ENCODE measurements at places on chromosomes 11 and 22.
A peak's percentile ranks its signal among the peaks of the same experiment; 100 is the strongest.

- peak overlapping the region; percentile 95 for H3K27ac ChIP-seq
- no peak for DNase-seq
- H3K4me1 ChIP-seq: peaks cover 11% of the 10 kb centered on the region
- H3K4me3 ChIP-seq: peak overlapping the region; percentile 95
These were observed 795 bp downstream of the ZBTB3 start for GRCh38 chr11:62752994-62753735.

GRCh38 chr11:11973361-11973800 lies 35.0 kb downstream of the DKK3 start:
- peaks cover 10% of the 10 kb centered on the region for H3K27me3 ChIP-seq
- no peak overlapping the region for H3K4me3 ChIP-seq
- no peaks in the 10 kb centered on the region for H3K36me3 ChIP-seq
- peaks cover 4% of the 10 kb centered on the region for H3K4me1 ChIP-seq
- no peak overlapping the region for H3K27ac ChIP-seq

DNA sequence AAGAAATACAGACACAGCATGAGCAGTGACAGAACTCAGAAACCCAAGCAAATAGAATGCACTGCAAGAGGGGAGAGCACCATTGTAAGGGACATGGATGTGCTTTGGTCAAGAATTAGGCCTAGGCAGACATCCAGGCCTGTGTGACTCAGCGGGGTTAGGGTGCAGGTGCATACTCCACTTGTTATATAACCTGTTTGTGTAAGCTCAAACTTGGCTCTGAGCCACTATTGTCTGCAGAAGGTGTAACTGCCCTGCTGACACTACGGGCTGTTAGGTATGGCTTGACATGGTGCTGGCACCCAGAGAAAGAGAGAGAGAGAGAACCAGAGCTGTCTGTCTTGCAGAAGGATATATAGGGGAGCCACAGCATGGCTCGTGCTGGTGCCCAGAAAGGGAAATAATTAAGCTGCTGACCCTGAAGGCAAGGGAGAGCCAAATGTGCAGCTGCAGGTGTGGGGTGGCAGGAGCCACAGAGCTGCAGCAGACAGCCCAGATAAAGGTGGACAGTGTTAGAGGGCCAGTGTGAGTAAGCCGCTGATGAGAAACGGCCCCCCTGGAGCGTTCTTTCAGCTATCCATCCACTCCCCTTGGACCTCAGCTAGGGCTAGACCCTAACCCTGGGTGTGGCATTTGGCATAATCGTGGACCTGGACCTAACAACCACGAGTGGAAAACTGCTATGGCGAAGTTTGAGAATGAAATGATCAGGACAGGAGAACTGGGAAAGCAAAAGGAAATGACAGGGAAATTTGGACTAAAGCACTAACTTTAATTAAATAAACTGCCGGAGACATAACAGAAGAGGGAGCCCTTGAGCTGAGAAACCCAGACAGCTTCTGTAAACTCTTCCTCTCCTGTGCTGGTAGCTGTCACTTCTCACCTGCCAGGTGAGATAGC lies 253.0 kb upstream of the CCDC179 start:
- DNase-seq: no peak
- H3K27ac ChIP-seq: no peak overlapping the region
- no peaks in the 10 kb centered on the region for H3K27me3 ChIP-seq
- no peaks in the 10 kb centered on the region for H3K4me1 ChIP-seq

DNA sequence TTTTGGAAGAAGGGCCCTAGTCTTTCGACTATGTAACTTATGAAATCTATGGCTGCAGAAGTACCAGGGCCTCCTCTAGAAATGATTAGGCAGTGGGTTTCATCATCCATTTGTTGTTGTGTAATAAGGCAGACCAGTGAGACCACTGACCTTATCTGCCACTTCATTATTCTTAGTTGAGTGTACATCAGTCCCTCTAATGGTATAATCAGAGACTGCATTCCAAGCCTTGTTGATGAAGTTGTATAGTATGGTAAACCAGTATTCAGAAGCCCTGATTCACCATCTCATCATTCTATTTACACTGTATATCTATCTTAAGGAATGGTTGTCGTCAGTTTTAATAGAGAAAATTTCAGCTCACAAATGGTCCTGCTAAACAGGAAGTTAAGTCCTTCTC lies 32.2 kb upstream of the GRIA4 start:
- no peak overlapping the region for H3K27ac ChIP-seq
- H3K36me3 ChIP-seq: no peaks in the 10 kb centered on the region
- H3K4me3 ChIP-seq: no peak overlapping the region
- no peaks in the 10 kb centered on the region for H3K4me1 ChIP-seq
- no peaks in the 10 kb centered on the region for H3K27me3 ChIP-seq

GRCh38 chr11:114167771-114168448 lies 108.4 kb downstream of the ZBTB16 start:
- H3K4me3 ChIP-seq: peak overlapping the region; percentile 72
- no peaks in the 10 kb centered on the region for H3K27me3 ChIP-seq
- peaks cover 6% of the 10 kb centered on the region for H3K36me3 ChIP-seq
- DNase-seq: no peak

DNA sequence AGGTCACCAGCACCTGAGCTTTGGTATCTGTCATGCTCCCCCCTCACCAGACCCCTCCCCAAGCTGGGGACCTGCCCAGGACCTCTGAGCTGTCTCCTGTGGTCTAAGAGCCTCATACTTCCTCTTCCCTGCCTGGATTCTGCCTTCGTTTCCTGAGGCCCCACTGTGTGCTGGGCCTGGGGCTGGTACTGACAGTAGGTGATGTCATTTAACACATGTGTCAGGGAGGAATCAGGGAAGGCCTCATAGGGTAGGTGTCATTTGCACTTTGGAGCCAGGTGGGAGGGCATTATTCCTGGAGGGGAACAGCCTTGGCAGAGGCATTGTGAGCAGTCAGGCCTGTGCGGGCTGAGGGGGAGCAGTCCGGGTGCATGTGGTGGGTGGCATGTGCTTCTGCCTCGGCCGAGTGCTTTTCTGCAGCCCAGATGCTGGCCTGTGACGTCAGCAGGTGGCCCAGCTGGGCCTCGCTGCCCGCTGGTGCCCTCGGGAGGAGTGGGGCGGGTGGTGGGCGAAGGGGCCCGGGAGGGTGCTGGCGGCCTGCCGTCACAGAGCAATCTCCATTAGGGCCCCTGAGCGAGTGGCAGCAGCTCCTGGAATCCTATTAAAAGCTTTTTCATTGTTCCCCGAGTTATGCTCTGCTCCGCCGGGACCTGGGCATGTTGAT lies 9.1 kb downstream of the FLRT1 start:
- no peak overlapping the region for H3K4me3 ChIP-seq
- no peaks in the 10 kb centered on the region for H3K4me1 ChIP-seq
- H3K27me3 ChIP-seq: no peaks in the 10 kb centered on the region

DNA sequence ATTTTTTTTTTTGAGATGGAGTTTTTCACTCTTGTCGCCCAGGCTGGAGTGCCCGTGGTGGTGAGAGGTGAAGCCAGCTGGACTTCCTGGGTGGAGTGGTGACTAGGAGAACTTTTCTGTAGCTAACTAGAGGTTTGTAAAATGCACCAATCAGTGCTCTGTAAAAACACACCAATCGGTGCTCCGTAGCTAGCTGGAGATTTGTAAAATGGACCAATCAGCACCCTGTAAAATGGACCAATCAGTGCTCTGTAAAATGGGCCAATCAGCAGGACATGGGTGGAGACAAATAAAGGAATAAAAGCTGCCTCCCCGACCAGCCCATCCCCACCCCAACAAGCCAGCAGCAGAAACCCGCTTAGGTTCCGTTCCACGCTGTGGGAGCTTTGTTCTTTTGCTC lies 4.4 kb upstream of the RAPSN start:
- peaks cover 4% of the 10 kb centered on the region for H3K4me1 ChIP-seq
- no peaks in the 10 kb centered on the region for H3K36me3 ChIP-seq
- no peak for DNase-seq
- H3K27ac ChIP-seq: no peak overlapping the region
- H3K27me3 ChIP-seq: no peaks in the 10 kb centered on the region

DNA sequence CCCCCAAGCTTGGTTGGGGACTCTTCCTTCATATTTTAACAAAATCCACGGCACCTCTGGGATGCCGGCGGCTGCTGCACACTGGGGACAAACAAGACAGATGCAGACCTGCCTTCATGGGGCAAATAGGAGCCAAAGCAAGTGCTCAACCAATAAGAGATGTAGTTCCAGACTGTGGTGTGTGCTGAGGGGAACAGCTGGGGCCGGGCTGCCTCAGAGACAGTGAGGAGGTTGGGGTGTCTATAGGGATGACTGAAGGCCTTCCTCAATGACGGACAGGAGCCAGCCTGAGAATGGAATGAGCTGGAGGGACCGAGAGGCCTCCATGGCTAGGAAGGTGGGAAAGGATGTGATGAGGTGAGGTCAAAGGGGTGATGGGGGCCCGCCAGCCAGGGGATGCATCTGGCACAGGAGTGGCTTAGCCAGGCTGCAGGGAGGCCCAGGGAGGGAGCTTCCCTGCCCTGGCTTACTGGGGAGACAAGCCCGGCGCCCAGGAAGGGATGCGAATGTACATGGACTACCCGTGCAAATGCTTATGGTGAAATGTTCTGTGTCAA lies 10.3 kb upstream of the CTSD start:
- H3K4me3 ChIP-seq: no peak overlapping the region
- no peak for DNase-seq
- H3K36me3 ChIP-seq: no peaks in the 10 kb centered on the region
- peaks cover 20% of the 10 kb centered on the region for H3K4me1 ChIP-seq
- H3K27me3 ChIP-seq: no peaks in the 10 kb centered on the region

DNA sequence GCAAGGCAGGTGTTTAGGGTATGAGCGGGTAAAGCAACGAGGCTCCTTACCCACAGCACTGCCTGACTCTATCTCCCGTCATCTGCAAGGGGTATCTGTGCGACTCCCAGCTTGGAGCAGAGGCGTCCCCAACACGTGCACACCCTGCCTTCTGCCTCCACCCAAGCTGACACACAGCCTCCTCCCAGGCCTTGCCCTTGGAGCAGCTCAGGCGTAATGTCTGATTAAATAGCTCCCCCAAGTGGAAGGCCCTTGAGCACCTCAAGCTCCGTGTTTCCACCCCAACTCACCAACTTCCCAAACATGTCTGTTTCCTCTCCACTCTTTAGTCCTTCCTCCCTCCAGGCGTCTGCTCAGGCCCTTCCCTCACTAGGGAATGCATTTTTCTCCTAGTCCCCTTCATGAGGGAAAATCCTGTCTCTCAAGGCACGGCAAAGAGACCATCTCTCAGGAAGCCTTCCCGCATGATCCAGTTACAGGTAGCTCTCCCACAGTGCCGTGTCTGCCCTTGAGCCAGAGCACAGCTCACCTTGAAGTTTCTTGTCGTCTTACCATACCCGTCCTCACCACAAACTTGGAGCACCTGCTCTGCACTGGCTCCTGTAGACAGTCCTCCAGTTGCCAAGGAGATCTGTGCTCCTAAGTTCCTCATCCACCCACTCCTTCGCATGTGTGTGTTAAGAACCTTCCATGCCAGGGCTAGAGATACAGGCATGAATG lies 15.8 kb downstream of the CYB5R2 start:
- H3K36me3 ChIP-seq: no peaks in the 10 kb centered on the region
- no peaks in the 10 kb centered on the region for H3K27me3 ChIP-seq
- H3K4me1 ChIP-seq: no peaks in the 10 kb centered on the region

- no peaks in the 10 kb centered on the region for H3K36me3 ChIP-seq
- no peak overlapping the region for H3K4me3 ChIP-seq
- H3K27me3 ChIP-seq: peaks cover 6% of the 10 kb centered on the region
- no peak overlapping the region for H3K27ac ChIP-seq
These were observed 24.8 kb downstream of the AMOTL1 start for GRCh38 chr11:94793002-94793401.

GRCh38 chr22:27998511-27999410 lies 79.7 kb upstream of the PITPNB start:
- H3K27me3 ChIP-seq: no peaks in the 10 kb centered on the region
- no peak overlapping the region for H3K27ac ChIP-seq
- no peaks in the 10 kb centered on the region for H3K36me3 ChIP-seq
- no peak overlapping the region for H3K4me3 ChIP-seq
- DNase-seq: no peak

- no peaks in the 10 kb centered on the region for H3K4me1 ChIP-seq
- no peaks in the 10 kb centered on the region for H3K27me3 ChIP-seq
- no peak overlapping the region for H3K27ac ChIP-seq
- no peak for DNase-seq
These were observed 37.5 kb downstream of the PPARA start for GRCh38 chr22:46187862-46188261.

DNA sequence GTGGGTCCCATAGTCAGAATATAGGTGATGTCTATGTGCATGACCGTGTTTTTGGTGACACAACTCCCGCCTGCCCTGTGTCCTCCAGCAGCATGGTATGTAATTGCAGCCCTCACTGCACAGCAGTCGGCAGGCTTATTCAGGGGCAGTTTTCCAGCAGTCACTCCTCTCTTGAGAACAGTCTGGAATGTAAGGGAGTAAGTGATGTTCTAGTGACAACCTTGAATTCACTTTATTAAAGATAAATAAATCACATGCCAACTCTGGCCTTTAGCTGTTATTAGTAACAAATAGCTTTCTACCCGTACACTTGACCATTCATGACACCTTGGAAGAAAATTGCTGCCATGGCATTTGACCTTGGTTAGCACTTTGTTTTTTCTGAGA lies 27.9 kb downstream of the ZNRF3 start:
- no peaks in the 10 kb centered on the region for H3K36me3 ChIP-seq
- no peak overlapping the region for H3K27ac ChIP-seq
- no peak for DNase-seq

GRCh38 chr22:46626911-46627805 lies 7.0 kb downstream of the GRAMD4 start:
- DNase-seq: no peak
- peaks cover 3% of the 10 kb centered on the region for H3K36me3 ChIP-seq
- H3K27me3 ChIP-seq: no peaks in the 10 kb centered on the region
- H3K4me3 ChIP-seq: no peak overlapping the region
- H3K4me1 ChIP-seq: no peaks in the 10 kb centered on the region

DNA sequence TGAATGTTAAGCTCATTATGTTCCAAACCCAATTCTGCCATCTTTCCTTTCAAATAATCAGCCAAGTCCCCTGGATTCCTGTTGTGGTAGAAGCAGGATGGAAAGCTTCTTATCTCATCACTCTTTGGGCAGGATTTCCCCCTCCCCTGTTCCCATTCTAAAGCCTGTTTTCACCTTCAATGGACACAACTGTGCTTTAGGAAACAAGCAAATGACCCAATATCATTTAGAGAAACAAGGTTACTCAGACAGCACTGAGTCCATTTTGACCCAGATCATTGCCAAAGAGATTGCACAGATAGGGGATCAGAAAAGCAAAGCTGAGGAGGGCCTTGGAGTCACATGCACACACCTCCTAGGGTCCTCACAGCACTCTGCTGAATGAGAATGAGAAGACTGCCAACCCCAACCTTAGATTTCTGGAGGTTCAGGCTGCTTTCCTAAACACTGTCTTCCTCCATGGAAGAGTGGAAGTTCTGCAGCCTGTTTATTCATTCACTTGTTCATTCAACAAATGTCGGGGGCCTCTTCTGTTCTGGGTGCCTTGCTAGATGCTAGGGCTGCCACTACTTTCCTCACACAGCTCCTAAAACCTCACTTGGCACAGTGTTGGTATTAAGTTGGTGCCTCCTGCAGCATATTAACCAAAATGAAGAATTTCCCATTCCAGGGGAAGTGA lies 95.3 kb downstream of the ME3 start:
- H3K36me3 ChIP-seq: no peaks in the 10 kb centered on the region
- no peak for DNase-seq
- no peak overlapping the region for H3K4me3 ChIP-seq
- H3K27ac ChIP-seq: no peak overlapping the region
- peaks cover 5% of the 10 kb centered on the region for H3K27me3 ChIP-seq
- H3K4me1 ChIP-seq: no peaks in the 10 kb centered on the region

- no peak overlapping the region for H3K4me3 ChIP-seq
- no peaks in the 10 kb centered on the region for H3K36me3 ChIP-seq
- H3K4me1 ChIP-seq: no peaks in the 10 kb centered on the region
- DNase-seq: no peak
- no peak overlapping the region for H3K27ac ChIP-seq
These were observed 26.7 kb downstream of the OSBPL5 start for GRCh38 chr11:3138178-3139085.

Data from T-helper 2 cell treated with Interferon-gamma antibody and Interleukin-4, amounts not matched to agents 5 μg/mL and 100 μg/mL, for 36 hours (primary cell).